Activated T-cell treated with anti-CD3 and anti-CD28 coated beads, Interleukin-2, amount 50 U/mL, for 4 hours (primary cell): ENCODE measurements at places on chromosomes 3 and 15. TPM values are rescaled to one million over a fixed set of nuclear protein-coding genes. Genes with fewer than 3 reads are reported as not detected.

Gene SMAD6
- total RNA-seq, result 0.25 TPM

- DNase-seq, result no peak
Measured at GRCh38 chr3:16906682-16907081, 21.9 kb downstream of the PLCL2 start.

DNA sequence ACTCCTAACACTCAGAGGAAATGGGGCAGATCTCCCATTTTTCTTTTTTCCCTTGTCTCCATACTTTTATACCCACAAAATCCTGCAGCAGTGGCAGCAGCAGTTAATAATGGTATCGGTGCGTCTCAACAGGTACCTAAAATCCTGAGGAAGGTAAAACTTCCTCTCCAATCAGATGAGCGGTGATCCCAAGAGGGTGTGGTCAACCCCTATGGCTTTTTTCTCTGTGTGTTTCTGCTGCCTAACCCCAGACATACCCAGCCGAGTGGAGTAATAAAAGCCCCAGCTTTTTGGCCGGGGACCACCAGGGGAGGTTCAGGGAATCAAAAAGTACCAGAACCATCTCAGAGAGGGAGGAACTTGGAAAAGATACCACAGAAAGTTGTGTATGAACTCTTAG is 9.1 kb downstream of the GK5 start:
- no peak for DNase-seq

- no peak for DNase-seq
Measured at GRCh38 chr3:173465112-173465511, 67.6 kb downstream of the NLGN1 start.

Gene SPCS1
- total RNA-seq, result 150 TPM

DNA sequence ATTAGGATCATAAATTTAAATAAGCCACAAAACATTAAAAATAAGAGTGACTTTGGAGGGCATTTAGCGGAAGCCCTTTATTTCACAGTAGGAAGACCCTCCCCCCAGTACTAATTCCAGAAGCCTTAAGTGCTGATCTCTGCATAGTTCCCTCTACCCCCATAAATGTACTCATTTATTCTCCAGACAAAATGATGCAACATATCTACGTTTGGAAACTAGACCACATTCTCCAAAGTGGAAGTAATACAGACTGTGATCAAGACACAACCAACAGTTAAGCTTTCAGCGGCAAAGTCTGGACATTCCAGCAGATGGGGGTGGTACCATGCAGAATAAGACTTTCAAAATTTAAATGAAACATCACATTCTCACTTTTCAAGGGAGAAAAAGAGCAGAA is 44.8 kb upstream of the RPS17 start:
- DNase-seq, result no peak

- DNase-seq, result no peak
Measured at GRCh38 chr15:35966781-35967180, 420.8 kb upstream of the DPH6 start.

DNA sequence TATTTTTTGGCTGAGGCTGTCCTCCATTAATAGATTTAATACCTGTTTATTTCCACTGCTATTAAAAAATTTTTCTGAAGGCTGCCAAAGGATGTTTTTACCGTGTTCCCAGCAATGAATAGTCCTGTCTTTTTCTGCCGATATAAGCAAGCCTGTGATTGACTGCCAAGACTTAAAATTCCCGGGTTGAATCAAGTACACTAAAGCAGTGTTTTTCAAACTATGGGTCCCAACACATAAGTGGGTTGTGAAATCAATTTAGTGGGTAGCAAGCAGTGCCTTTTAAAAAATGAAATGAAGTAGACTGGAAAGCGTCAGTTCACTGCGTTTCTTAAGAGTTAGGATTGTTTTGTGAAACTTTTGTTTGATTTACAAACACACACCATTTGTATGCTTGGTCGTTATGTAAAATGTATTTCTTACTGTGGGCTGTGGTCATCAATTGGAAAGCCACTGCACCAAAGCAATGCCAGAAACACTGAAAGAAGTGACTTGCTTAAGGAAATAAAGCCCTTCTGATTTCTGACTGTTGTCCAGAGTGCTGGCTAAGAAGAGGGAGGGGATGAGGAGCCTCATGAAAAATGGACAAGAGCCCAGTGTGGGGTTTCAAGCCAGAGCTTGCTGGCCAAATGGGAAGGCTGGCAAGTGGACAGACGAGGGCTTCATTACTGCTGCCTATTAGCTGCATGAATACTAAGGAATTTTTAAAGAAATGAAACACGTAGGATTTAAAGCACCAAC is 206.0 kb downstream of the THRB start:
- DNase-seq, result no peak

Gene ALDH1A2
- 2.3 TPM for total RNA-seq

Gene CPLX3
- not detected for total RNA-seq

DNA sequence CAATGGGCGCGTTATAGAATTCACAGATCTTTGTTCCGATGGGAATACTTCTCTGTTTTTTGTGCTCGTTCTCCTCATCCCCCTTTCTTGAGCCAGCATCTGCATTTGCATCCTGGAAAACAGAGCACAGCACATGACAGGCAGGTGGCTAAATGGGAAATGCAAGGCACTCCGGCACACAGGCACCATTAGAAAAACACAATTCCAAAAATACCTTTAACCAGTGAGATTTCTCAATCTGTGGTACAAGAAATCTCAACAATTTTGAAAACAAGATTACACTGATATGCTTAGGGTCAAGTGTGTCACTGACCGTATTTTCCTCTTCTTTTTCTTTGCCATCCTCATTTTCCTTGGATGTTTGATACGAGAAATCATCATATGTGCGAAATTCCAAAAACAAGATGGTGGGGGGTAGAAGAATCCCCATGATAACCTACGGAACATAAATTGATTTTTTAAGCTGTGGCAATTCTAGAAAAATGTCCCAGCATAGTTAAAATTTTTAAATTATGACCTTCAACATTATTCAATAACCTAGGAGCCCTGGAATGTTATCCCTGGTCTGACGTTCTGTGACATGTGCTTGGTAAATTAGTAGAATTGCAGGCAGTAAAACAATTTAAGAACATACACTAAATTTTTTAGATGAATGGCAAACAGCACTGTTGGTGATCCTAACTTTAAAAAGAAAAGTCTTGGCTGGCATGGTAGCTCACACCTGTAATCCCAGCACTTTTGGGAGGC is 46.5 kb upstream of the MTMR10 start:
- no peak for DNase-seq

DNA sequence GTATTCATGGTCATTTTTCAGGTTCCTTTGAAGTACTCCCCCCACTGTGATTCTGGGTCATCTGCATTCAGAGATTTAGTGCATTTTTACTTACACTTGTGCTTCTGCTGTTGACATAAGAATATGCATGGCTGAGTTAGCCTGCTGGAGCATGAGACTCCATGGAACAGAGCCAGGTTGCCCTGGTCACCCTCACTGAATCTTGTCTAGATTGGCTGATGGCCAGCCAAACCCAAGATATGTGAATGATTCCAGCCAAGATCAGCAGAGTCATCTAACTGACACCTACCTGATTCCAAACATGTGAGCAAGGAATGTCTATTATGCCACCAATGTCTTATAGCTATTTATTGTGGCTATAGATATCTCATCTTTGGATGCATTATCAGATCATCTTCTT is 25.1 kb downstream of the DTWD1 start:
- DNase-seq, result no peak

GRCh38 chr3:128577711-128578110 is 72.9 kb downstream of the RPN1 start:
- DNase-seq, result no peak

Gene DUOX2
- total RNA-seq, result 0.05 TPM

Gene SLC15A2
- total RNA-seq, result 0.45 TPM

Gene TTLL13
- total RNA-seq, result not detected

DNA sequence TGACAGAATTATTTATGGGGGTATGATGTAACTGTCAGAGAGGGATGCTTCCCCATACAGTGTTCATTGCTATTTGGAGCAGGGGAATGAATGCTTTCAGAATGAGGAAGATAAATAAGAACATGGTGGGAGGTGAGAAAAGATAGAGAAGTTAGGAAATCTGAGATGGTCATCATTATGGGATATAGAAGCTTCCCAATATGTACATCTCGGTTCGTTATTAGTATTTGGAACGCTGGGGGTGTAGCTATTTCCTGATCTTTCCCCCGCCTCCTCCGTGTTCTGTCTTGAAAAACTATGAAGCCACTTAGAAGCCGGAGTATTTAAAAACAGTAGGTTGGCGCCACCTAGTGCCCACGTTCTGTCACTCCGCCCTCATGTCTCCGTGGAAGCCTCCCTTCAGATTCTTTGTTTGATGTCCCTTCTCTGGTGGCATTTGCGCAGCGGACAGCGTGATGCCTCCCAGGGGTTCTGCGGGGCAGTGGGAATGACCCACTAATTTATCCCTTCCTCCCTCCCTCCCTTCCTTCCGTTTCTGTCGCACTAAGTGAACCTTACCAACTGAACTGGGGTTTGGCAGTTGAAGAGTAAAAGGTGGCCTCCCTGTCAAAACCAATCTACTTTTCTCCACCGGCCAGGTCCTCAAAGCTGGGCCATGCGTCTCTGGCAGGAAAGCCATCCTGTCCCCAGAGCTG is 184.5 kb downstream of the FEZF2 start:
- peak; percentile 41 for DNase-seq

DNA sequence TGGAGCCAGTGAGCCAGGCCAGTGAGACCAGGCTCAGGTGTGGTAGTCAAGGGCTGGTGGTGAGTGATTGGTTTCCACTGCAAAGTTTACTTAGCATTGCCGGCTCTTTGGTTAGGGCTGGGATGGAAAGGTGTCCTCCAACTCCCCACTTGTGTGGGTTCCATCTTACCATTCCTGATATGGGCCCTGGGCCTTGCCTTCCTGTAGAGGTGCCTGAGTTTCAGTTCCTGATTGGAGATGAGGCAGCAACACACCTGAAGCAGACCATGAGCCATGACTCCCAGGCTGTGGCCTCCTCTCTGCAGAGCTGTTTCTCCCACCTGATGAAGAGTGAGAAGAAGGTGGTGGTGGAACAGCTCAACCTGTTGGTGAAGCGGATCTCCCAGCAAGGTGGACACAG is 3.1 kb downstream of the MPI start:
- no peak for DNase-seq

- no peak for DNase-seq
Measured at GRCh38 chr3:173399044-173399443, 1.5 kb downstream of the NLGN1 start.

Gene CACNA1D
- total RNA-seq, result 0.18 TPM

GRCh38 chr15:59904450-59905135 is 99.5 kb upstream of the FOXB1 start:
- DNase-seq, result no peak

DNA sequence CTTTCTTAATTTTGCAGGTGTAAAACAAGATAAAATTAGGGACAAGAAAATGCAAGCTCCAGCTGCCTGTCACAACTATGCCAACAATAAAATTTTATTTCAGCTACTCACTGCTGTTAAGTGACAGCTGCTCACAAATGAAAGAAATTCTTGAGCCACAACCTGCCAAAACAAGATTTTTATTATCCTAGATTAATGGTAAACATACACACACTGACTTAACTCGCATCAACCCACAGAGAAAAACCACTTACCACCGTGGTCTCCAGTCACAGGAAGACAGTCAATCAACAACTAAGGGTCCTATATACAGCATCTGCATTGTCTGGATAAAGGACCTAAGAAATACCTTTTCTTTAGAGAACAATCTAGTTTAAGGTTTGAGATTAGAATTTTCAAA is 31.3 kb downstream of the EFL1 start:
- DNase-seq, result no peak

DNA sequence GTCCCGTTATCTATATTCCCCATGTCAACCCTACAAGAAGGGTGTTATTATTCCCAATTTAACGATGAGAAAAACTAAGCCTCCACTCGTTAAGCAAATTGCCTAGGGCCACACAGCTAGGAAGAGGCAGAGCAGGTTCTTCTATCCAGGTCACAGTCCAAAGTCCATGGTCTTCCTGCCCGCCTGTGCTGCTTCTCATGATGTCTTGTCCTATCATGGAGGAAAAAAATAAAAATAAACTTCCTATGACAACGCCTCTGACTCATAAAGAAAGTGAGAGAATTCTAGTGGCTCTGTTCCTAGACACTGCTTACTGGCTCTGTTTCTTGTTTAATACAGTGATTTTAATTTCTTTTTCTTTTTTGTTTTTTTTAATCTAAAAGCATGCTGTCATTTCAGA is 9.7 kb downstream of the COL8A1 start:
- DNase-seq, result no peak

Gene CAPN7
- total RNA-seq, result 22.9 TPM

Gene IL20RB
- total RNA-seq, result 1.5 TPM

DNA sequence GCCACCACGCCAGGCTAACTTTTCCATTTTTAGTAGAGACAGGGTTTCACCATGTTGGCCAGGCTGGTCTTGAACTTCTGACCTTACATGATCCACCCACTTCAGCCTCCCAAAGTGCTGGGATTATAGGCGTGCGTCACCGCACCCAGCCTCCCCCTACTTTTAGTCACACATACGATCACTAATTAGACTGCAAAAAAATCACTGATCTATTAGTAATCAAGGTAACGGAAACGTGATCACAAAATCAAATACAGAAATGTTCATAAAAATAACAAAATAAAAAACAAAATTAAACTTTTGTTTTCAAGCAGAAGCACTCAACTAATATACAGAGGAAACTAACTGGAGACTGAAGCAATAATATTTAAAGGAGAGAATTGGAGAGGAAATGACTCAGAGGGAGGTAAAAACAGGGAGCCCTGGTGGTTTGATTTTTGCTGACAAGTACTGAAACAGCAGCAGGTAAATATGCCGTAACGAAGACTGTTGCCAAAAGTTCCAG is 4.6 kb downstream of the WDR53 start:
- DNase-seq, result peak; percentile 10

GRCh38 chr3:67662733-67663132 is 8.3 kb upstream of the SUCLG2 start:
- no peak for DNase-seq

DNA sequence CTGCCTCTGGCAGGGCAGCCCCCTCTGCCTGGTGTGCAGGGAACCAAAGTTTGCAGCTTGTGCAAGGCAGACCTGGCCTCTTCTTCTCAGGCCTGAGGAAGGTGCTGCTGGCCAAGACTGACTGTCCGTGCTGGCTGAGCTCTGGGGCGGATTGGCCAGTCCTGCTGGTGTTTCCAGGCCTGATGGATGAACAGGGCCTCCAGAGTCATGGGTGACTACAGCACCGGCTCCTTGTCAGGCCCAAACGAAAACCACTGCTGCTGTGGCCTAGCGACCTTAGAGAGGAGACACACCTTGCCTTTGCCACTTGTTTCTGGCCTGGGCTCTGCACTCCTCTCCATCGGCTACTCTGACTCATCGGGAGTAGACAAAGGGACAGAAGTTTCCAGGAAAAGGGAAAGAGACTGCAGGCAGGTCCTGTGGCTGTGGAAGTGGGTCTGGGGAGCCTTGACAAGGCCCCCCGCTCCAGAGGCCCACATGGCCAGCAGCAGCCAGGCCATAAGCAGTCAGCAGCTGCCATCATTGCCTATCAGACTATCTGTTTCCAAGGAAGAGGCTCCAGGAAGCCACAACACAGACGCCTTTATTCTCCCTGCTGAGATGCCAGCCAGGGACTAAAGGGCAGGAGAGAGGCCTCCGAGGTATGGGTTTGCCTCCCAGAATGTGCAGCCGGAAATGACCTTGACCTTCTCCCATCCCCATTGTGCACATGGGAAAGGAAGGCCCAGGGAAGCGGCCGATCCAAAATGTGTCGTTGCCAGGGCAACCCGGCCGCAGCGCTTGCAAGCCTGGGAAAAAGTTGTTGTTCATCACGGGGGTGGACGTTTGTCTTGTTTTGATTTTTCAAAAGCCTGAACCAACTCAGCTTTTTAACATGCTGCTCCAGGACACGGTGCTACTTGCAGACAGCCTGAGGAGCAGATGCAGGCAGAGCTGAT is 160.5 kb downstream of the CHSY1 start:
- no peak for DNase-seq

Gene POLQ
- total RNA-seq, result 2.9 TPM

- no peak for DNase-seq
Measured at GRCh38 chr3:115148142-115148790, 1.2 kb upstream of the ZBTB20 start.
